ENCODE measurements at places on chromosomes 1 and 21.

DNA sequence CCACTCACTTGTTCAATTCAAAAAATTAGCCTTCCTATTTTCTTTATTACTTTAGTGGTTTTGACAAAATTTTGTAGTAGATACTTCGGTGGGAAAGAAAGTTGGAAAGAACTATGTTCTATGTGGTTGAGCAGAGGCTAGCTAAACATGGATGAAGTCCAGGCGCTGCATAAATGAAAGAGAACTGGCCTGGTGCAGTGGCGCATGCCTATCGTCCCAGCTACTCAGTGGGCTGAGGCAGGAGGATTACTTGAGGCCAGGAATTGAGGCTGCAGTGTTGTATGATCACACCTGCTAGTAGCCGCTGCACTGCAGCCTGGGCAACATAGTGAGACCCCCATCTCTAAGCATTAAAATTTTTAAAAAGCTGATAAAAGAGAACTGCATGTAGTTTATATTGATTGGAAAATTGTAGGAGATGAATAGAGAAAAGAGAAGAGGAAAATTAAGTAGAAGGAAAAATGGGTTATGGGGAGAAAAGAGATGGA, 21.0 kb downstream of the IFNAR1 start:
- no peak for DNase-seq

- DNase-seq: no peak
Observed at GRCh38 chr1:225435957-225436392, 8.1 kb upstream of the LBR start.

GRCh38 chr1:42690477-42691156, 8.4 kb downstream of the YBX1 start:
- no peak for DNase-seq

DNA sequence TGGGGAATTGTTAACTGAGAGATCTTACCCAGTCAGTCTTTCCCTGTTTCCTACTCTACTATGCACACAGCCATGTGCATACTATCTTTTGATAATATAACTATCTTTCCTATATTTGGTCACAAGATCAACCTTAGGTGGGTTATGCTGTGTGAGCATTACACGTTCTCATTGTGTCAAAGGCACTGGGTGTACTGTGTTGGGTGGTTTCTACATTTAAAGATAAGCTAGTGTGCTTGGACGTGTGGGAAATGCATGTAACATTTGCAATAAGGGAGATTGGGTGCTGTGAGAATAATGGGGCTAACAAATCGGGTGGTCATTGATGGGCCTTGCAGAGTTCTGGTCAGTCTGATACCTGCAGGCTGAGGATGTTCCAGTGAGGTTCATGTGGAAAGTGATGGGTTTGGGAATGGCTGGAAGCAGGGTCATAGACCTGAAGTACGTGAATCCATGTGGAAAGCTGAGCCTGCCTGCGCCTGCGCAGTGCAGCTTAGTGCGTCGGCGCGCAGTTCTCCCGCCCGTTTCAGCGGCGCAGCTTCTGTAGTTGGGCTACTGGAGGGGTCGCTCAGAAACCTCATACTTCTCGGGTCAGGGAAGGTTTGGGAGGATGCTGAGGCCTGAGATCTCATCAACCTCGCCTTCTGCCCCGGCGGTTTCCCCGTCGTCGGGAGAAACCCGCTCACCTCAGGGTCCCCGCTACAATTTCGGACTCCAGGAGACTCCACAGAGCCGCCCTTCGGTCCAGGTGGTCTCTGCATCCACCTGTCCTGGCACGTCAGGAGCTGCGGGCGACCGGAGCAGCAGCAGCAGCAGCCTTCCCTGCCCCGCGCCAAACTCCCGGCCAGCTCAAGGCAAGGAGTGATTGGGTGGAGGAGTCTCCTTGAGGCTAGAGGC, at the start of gene MSH4:
TSS of gene MSH4 (plus strand) at position 507 of the 897 bp plus-strand sequence. CDS start at position 611, 104 bp downstream.
- DNase-seq: no peak

- no peak for DNase-seq
Observed at GRCh38 chr1:110674337-110675059, at the start of gene KCNA3. Gene KCNA3, minus strand, starts transcription at chr1:110674940. Its CDS starts 131 bp downstream, at chr1:110674809.

DNA sequence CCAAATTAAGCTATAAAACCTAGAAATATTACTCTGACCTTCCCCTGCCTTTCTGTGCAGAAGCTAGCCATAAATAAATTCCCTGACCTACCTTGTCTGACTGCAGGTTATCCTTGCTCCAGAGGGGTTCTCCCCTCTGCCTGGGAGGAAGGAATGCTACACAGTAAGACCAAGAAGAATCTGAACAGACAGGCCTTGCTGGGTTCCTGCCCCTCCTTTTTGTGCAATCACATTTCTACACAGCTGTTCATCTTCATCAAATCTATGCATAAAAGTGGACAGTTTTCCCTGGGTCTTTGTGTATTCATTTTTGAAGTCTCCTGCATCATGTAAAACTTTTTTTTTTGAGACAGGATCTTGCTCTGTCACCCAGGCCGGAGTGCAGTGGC, 50.6 kb downstream of the DNTTIP2 start:
- DNase-seq: no peak

- DNase-seq: no peak
Observed at GRCh38 chr1:30663596-30664091, 59.7 kb downstream of the MATN1 start.

- DNase-seq: no peak
Observed at GRCh38 chr1:38464071-38464661, 395.4 kb downstream of the RRAGC start.

GRCh38 chr1:66930823-66931174, 6.0 kb downstream of the MIER1 start:
- DNase-seq: no peak

- no peak for DNase-seq
Observed at GRCh38 chr1:112677501-112677900, 3.0 kb downstream of the MOV10 start.

GRCh38 chr1:198657550-198658064, 18.8 kb downstream of the PTPRC start:
- DNase-seq: no peak

DNA sequence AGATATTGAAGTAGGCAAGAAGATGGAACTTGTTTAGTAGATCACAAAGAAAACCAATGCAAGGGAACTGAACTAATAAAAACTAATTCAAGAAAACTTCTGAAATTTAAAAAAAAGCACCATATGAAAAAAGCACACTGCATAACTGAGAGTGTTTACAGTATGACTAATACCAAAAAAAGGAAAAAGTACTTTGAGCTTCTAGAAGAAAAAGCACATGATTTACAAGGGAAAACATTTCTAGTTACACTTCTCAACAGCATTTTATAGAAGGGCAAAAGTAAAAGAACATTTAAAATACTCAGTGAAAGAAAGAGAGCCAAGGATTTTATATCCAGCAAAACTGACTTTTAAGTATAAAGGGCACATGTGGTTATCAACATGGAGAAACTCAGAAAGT, 233.6 kb downstream of the RPS6KC1 start:
- no peak for DNase-seq

DNA sequence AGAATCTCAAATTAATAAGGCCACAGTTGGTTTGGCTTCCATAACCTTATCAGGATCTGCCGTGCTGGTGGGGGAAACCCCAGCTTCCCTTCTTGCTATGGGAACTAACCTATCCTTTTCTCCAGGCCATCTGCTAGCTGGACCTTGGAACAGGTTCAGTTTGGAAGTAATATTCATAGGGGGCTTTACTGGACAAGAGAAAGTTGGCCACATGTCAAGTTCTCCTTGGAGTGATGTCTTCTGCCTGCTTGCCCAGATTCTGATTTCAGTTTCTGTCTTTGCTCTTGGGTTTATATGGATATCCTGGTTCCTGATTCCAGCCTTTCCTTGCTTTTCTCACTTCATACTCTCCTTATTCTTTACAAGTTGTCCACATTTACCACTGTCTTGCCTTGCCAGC, 279.6 kb downstream of the ASTN1 start:
- no peak for DNase-seq

GRCh38 chr1:232213928-232214327, 416.0 kb downstream of the SIPA1L2 start:
- no peak for DNase-seq

DNA sequence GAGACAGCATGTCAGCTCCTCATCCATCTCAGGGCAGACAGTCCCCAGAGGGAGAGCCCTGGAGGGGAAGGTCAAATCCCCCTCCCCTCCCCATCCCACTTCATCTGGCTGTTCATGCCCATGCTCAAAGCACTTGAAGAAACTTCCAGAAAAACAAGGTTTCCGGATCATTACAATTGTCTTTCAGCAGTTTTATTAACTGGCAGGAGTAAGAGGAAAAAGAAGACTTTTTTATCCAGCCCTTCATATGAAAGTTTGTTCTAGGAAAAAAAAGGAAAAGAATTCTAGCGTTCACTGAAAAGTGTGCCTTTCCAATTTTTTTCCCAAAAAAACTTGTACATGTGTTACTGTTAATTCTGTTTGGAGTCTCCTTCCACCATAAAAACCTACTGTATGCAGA, 145.7 kb upstream of the TIAM1 start:
- no peak for DNase-seq

DNA sequence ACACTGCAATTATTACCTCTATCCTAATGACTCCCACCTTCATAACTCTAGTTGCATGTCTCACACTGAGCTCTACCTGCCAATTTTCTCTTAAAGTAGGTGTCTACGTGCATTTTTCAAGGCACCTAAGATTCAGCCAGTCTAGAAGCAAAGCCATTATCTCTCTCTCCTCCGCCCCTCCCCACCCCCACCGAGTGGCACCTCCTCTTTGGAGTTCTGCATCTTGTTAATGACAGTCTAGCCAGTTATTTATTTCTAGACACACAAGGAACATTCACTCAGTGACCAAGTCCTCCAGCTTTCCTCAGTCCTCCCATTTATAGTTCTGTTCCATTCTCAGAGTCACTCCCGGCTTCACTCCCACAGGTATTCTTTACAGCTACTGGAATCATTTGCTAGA, 47.6 kb downstream of the ASTN1 start:
- DNase-seq: no peak

DNA sequence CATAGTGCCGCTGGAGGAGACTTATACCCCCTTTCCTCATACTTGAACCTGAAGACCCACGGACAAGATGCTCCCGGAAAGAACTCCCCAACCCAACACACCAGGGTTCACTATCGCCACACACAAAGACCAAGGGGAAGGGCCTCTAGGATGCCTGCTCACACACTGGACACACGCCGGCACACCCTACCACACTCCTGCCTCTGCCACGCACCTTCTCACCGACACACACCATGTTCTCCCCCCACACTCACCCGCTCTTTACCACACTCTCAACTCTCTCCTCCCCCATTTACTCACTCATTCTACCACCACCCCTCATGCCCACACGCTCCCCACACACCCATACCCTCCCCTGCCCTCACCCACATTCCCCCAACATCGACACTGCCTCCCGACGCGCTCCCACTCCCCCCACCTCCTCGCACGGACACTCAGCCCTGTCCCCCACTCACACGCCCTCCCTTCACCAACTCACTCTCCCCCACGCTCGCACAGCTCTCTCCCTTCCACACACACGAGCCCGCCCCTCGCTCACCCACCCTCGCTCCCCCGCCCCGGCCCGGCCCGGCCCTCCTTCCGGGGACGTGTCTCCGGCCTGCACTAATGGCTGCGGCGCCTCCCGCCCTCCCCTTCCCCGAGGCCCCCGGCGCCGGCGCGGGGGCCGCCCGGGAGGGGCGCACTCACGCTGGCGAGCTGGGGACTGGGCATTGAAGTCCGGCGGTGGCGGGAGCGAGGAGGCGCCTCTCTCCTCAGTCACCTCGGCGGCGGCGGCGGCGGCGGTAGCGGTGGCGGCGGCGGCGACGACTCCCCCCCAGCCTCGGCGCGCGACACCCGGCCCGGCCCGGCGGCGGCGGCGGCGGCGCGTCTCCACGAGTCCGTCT, 626 bp downstream of the PTP4A2 start:
- DNase-seq: no peak

- DNase-seq: no peak
Observed at GRCh38 chr1:170776252-170776651, 112.3 kb downstream of the PRRX1 start.

- DNase-seq: no peak
Observed at GRCh38 chr1:1470626-1471388, 758 bp upstream of the ATAD3B start.

GRCh38 chr1:76680651-76681050, 186.6 kb upstream of the ST6GALNAC5 start:
- DNase-seq: no peak

DNA sequence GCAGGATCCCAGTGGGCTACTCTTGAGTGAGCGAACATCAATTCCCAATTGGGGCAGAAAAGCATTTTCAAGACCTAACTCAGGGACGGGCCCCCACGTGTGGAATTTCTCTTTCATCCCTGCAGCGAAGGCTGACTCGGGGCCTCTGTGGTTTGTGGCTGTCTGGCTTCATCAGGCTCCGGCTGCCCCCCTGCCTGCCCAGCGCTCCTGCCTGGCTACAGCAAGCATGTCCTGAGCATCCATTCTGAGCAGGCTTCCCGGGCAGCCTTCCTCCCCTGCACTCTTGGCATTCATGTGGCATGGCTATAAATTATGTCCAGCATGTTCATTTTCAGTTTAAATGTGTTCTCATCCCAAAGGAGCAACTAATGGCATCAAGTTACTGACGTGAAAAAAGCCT, 588.1 kb downstream of the KIF26B start:
- no peak for DNase-seq

GRCh38 chr1:24673341-24673740, 30.2 kb downstream of the SRRM1 start:
- DNase-seq: no peak

GRCh38 chr1:221891708-221892107, 149.8 kb upstream of the DUSP10 start:
- no peak for DNase-seq

DNA sequence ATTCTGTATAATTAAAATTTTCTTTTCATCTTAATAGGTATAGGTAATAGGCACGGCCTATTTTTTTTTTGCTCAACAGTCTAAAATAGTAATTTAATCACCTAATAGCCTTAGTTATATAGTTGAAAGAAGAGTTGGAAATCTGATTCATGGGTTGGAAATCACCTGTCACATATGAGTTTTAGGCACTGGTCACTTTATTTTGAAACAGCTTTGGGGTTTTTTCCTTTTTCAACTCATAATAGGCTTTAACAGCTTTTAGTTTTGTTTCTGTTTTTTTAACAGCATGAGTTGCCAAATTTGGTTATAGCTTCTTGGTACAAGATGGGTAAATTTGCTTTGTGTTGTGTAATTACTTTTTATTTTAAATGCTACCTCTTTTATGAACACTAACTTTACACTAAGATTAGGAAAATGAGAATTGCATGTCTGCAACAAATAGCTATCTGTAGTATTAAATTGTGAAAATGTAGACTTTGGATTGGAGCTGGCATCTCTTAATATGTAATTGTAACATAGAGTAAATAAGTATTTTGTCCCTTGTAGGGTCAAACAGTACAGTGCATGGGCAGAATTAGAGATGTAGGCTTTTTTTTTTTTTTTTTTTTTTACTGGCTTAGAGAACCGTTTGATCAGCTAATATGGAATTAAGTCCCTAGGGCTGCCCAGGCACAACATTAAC, 109.8 kb downstream of the OSBPL9 start:
- no peak for DNase-seq

GRCh38 chr1:202656951-202657646, 53.2 kb downstream of the SYT2 start:
- no peak for DNase-seq

- no peak for DNase-seq
Observed at GRCh38 chr1:204574865-204575163, 58.6 kb downstream of the MDM4 start.

DNA sequence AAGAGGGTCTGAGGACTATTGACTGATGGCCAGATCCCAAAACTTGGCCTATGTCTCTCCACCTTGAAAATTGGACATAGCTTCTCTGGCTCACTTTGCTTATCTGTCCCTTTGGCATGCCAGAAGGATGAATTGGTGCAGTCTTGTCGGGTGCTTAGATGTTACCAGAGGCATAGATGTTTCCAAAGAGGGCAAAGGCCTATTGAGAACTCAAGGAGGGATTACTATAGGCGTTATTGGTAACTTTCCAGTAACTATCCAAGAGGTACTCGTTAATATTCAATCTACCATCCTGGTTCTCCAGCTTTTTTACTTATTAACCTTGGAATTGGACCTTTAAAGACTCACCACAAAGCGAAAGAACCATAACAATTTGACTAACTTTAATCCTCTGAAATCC, 368.3 kb upstream of the ESRRG start:
- DNase-seq: no peak
